ENCODE measurements at places on chromosomes 4 and X.

GRCh38 chrX:74593593-74593992 lies 20.8 kb downstream of the RLIM start:
- DNase-seq = no peak

- DNase-seq = no peak
Observed at GRCh38 chrX:155767876-155768769, 113.0 kb upstream of the VAMP7 start.

DNA sequence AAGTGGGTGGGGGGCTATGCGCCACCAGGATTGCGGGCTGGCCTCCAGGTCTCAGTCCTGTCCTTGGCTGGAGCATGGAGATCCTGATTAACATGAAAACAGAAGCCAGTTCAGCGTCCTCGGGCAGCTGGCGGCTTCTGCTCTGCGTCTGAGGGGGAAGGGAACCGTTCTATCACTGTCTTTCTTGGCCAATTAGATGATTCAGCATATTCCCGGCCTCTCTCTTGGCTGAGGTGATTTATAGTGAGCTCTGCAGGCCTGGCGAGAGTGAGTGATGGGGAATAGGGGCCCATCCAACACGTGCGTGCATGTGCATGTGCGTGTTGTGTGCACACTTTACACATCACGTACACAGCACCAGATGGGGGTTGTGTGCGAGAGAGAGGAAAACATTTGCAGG lies 145.8 kb upstream of the ATP6AP2 start:
- DNase-seq = no peak

- no peak for DNase-seq
Observed at GRCh38 chrX:82442281-82442680, 1065.8 kb upstream of the POU3F4 start.

DNA sequence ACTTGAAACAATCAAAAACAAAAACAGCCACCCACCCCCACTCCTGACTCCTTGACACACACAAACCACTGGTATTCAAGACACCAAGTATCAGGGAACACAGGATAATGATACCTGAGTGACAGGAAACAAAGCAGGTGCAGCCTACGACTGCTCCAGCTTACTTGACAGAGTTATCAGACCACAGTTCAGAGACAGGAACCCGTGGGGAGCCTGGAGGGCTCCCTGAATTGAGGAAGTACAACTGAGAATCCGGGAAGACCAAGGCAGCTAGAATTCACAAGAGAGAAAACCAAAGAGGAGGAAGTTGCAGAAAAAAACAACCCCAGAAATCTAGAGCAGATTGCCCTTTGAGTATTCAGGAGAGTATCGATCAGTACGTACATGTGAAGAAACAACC lies 20.5 kb downstream of the COMMD8 start:
- no peak for DNase-seq

- DNase-seq = no peak
Observed at GRCh38 chr4:82696117-82696860, 102.3 kb downstream of the SCD5 start.

GRCh38 chrX:39674490-39675161 lies 423.1 kb downstream of the BCOR start:
- no peak for DNase-seq

DNA sequence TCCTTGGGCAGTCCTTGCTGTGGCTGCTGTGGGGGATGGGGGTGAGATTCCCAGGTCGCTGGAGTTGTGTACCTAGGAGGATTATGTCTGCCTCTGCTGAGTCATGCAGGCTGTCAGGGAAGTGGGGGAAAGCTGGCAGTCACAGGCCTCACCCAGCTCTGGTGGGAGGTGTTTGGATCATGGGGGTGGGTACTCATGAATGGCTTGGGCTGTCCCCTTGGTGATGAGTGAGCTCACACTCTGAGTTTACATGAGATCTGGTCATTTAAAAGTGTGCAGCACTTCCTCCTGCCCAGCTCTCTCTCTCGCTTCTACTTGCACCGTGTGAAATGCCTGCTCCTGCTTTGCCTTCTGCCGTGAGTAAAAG lies 24.6 kb upstream of the PDLIM3 start:
- no peak for DNase-seq

GRCh38 chr4:139924782-139925181 lies 229.2 kb downstream of the MAML3 start:
- no peak for DNase-seq

DNA sequence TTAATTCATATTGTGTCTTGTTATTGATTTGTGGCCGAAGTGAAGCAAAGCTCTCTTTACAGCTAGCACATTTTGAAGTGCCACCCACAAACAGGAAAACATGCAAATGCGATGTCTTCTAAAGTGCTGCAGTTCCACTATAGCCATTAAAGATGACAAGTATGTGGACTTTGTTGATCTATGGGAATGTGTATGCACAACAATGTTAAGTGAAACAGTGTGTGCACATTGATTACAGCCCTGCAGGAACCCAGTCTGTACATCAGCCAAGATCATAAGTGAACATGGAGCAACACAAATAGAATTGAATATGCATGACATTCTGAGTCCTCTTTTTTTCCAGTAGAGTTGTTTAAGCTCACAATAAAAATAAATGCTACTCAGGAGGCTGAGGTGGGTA lies 43.0 kb downstream of the TFDP3 start:
- DNase-seq = no peak

DNA sequence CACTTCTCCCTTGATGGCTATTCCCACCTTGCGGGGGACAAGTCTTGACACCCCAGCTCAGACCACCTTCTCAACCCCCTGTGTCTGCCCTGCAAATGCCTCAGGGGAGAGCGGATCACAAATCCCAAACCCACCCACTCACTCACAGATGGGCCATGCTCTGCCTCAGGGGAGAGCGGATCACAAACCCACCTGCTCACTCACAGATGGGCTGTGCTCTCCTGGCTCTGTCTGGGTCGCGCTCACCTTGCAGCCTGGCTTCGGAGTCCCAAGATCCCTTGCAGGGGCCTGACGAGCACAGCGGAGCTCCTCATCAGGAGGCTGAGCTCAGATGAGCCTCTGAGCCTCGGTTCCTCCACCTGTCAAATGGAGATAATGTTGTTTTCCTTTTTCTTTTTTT lies 38.6 kb downstream of the HTRA3 start:
- no peak for DNase-seq

DNA sequence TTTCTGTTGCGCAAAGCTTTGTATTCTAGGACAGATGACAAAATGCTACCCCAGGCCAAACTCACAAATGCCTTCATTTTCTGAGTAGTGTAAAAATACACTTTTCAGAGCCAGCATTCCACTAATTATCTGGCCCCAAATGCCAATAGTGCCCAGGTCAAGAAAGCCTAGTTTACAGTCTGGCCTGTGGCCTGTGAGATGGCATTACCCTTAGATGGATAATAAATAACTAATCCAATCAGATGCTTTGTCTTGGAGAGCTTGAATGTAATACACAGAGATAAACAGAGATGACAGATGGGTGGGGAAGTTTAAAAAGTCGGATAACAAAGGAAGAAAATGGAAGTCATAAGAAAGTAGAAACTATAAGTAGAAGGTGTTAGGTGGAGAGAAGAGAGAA lies 264.6 kb upstream of the FTHL17 start:
- no peak for DNase-seq

DNA sequence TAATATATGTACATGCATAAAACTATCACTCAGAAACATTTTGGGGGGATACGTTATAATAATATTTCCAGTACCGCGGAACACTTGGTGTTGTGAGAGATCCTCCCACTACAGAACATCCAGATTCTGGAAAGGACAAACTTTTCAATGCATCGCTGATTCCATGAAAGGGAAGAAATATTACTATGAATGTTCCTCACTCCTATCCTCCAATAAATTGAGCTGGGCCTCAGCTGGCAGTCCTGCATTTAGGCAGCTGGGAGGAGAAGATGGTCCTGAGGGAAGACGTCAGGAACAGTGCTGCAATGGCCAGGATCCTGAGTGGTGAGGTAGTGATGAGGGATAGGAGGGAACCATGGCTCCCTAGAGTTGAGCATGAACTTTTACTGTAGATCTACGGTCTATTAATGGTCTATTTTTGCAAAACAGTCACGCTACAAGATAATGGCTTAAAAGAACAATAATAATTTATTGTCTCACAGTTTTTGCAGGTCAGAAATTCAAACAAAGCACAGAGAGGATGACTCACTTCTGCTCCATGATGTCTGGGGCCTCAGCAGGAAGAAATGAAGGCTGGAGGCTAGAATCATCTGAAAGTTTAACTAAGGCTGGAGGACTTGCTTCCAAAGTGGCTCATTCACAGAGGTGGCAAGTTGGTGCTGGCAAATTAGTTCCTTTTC lies 538.1 kb downstream of the STIM2 start:
- no peak for DNase-seq

DNA sequence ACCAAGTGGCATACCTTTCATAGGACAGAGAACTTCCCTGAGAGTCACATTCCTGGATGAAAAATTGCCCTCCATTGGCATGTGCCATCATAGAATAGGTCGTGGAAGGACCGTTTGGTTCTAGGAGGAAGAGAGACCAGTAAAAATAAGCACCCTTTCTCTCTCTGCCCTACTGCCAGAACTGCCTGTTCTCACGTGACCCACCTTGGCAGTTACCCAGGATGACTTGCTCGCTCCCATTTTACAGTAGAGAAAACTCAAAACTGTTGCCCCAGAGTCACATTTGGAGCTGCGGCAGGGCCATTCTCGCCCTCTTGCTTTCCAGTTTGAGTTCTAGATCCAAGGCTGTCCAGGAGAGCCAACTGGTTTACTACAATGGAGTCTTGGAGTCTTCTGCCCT lies 1.1 kb upstream of the NLGN3 start:
- no peak for DNase-seq

- DNase-seq = no peak
Observed at GRCh38 chrX:9456250-9457074, 8.4 kb upstream of the TBL1X start.

GRCh38 chrX:115911967-115912366 lies 258.6 kb upstream of the AGTR2 start:
- no peak for DNase-seq

GRCh38 chrX:154378059-154378798 lies 866 bp upstream of the EMD start:
- peak; percentile 81 for DNase-seq

DNA sequence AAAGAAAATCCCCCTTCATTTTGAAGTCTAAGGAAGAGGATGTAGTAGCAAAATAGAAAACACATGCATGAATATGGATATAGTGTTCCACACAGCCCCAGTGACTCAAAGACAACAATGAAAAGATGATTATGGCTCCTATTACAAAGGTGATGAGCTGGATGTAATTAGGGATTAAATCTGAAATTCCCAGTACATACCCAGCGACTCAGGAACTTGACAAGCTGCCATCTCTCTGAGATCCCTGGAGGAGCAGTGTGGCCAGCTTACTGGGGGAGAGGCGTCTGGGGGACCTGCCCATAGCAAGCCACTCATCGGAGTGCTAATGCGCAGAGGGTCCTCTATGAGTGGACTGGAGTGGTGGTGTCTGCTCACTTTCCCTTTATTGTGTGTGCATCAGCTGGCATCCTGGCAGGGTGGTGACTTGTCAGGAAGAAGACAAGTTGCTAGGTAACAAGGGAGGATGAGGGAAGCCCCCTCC lies 42.7 kb upstream of the MGST2 start:
- no peak for DNase-seq

DNA sequence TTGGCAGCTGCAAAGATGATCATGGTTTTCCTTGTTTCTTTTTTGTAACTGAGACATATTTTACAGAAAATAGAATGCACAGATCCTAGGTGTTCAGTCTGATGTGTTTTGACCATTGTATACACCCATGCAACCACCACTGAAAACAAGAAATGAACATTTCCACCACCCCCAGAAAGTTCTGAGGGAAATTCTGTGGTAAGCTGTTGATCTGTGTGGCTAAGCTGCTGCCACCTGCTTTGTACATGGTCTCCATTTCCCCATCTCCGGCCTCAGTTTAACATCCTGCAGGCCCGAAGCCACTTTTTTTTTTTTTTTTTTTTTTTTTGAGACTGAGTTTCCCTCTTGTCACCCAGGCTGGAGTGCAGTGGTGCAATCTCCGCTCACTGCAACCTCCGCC lies 65.3 kb downstream of the NYX start:
- peak; percentile 51 for DNase-seq

GRCh38 chr4:145920205-145920604 lies 18.4 kb downstream of the ZNF827 start:
- DNase-seq = no peak

All from GM10248 (cell line).